ENCODE measurements at places on chromosomes 6 and 20.

GRCh38 chr6:108570517-108570916, 9.8 kb downstream of the FOXO3 start:
- no peak for DNase-seq

GRCh38 chr6:90294989-90295853, 1.4 kb downstream of the BACH2 start:
- peak; percentile 45 for DNase-seq

GRCh38 chr6:28212510-28213212, 12.4 kb upstream of the ZSCAN9 start:
- DNase-seq: no peak

DNA sequence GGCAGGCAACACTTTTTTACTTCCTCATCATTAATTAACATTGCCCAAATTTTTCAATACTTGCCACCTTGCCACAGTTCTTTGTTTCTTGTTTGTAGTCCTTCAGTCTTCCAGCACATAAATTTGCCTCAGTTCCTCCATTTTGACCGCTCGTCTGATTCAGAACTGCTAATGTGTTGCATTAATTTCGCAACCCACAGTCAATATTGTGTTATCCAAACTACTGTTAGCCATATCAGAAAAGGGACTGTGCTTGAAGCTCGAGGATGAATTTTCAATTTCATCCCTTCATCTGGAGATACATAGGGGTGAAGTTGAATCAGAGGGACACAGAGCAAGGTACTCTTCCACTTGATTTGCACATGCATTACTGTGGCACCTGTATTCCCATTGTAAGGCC, 421.5 kb downstream of the CDKAL1 start:
- DNase-seq: no peak

DNA sequence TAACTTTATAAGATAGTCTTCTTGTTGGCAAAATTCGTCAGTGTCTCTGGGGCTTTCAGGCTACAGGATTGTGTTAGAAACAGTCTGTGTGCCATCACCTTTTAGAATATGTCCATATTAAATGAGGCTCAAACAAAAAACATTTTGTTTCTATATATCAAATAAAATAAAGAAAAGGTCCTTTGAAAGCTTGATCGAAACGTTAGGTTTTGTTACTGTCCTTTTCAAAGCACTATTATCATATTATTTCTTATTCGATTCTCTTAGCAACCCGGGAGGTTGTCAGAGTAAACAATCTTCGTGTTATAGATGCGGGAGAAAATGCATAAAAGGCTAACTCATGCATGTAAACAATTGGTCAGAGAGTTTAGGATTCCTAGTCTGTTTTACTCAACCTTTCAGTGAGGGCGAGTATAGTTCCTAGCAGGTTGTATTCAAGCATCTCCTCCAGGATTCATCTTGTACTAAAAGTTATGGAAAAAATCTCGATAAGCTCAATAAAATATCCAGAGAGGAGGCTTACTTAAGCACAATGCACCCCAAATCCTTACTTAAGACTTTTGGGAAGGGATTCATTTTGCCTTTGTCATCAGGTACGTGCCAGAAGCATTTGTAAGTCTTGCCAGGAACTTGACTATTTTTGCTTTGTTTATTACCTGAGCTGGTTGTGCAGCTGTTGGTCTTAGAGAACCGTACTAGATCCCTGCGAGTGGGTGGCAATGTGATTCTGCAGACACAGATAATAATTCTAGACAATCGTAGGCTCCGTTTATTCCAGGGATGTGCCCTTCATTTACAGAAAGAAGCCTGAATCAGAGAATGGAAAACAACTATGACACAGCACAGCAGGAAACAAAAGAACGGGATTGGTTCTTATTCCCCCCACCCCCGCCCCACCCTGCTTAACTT, 159.6 kb upstream of the ZNF217 start:
- DNase-seq: no peak

GRCh38 chr6:107847844-107848802, 24.0 kb upstream of the SCML4 start:
- peak; percentile 56 for DNase-seq

- no peak for DNase-seq
Observed at GRCh38 chr6:109290143-109290931, 91.9 kb downstream of the CD164 start.

GRCh38 chr20:44886828-44887227, 1.3 kb downstream of the YWHAB start:
- no peak for DNase-seq

GRCh38 chr6:134525190-134525868, 207.4 kb upstream of the SGK1 start:
- DNase-seq: no peak

- no peak for DNase-seq
Observed at GRCh38 chr20:60304026-60304590, 345.9 kb downstream of the CDH26 start.

- DNase-seq: no peak
Observed at GRCh38 chr20:17499041-17499440, 32.1 kb downstream of the BFSP1 start.

GRCh38 chr6:16540804-16541752, 220.2 kb downstream of the ATXN1 start:
- DNase-seq: no peak

DNA sequence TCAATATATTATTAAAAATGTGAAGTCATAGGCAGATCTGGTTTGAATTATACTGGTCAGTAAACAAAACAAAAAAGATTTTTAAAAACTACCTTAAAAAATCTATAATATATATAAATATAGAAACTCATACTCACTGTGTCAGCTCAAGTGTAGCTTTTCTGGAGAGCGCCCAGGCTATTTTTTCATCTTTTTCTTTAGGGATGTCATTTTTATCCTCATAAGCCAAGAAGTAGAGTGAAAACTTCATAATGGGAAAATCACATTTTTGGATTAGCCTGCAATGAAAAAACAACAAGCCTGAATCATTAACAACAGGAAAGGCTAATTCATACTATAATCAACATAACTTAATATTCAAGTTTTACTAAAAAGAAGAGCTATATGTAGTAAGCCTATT, 18.7 kb downstream of the GLO1 start:
- no peak for DNase-seq

- no peak for DNase-seq
Observed at GRCh38 chr6:127131275-127131674, 12.8 kb downstream of the RSPO3 start.

DNA sequence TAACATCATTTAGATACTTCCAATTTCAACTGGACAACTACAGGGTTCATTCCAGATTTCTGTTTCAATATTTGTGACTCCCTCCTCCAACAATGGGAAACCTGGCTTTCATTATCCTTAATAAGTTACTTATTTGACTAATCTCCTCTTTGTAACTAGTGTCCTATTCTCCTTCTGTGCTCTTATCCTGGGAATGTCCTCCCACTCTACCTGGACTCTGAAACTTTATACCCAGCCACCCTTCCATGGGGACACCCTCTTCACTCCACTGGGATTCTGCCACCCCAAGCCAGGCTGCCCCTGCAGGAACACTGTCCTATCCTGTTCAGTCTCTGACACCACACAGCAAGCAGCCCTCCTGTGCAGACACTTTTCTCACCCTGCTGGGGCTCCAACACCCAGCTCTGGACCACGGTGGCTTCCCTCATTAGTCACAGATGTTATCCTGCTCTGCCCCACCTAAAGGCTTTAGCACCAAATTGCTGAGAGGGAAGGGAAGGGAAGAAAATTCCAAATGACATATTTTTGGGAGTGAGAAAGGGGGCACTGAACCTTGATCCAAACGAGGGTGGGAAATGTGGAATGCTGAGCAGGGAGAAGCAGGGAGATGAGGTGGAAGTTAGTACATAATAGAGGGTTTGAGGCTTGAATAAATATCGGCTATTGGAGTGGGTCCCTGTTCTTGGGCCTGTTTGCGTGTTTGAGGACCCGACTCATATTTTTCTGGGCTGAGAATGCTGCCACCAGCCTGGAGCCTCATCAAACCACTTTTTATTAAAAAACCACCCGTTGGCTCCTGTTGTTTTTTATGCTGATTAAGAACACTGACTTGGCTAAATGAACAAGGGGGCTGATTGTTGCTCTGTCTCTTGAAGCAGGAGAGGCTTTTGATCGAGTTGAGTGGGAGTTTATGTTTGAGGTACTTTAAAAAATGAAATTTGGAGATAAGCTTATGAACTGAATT, 54.0 kb upstream of the AKIRIN2 start:
- no peak for DNase-seq

DNA sequence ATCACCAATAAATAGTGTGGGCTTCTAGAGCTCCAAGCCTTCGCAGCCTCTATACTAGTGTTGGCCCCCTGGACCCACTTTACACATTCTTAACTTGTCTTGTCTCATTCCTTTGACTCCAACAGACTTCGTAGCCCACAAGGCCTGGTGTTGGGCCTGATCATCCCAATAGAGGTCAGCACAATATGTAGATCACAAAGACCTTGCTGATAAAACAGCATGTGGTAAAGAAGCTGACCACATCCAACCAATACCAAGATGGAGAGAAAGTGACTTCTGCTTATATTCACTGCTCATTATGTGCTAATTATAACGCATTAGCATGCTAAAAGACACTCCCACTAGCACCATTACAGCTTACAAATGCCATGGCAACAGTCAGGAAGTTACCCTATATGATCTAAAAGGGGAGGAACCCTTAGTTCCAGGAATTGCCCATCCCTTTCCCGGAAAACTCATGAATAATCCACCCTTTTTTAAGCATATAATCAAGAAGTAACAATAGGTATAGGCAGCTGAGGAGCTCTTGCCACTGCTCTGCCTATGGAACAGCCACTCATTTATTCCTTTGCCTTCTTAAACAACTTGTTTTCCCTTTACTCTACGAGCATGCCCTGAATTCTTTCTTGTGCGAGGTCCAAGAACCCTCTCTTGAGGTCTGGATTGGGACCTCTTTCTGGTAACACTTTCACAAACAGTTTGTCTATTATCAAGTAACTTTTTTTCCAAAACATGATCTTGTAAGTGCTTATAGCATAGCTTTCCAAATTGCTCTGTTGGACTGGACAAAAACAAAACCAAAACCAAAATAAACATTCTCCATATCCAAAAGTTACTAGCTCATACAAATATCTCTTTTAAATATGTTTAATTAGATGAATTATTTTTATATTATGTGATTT, 54.6 kb upstream of the ECHDC1 start:
- DNase-seq: no peak

- DNase-seq: no peak
Observed at GRCh38 chr20:63090052-63090451, 83.3 kb upstream of the BHLHE23 start.

- DNase-seq: no peak
Observed at GRCh38 chr6:31483392-31483791, 14.6 kb upstream of the MICB start.

DNA sequence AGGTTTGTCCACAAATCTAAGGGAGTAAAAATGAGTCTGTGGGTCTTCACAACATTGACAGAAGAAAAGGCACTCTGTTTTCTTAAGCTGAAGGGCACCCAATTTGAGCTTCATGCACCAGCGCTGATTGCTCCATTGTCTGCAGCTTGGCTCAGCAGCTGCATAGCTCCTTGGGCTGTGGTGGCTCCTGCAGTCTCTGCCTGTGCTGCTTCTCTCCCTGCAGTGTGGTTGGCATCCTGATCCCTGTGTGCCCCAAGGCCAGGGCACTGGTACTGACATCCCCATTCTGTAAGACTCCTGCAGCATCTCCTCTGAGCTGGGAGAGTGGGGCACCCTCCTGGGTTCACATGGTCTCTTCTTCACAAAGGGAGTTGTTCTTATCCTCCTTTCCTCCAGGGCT, 83.2 kb upstream of the B3GAT2 start:
- DNase-seq: no peak

DNA sequence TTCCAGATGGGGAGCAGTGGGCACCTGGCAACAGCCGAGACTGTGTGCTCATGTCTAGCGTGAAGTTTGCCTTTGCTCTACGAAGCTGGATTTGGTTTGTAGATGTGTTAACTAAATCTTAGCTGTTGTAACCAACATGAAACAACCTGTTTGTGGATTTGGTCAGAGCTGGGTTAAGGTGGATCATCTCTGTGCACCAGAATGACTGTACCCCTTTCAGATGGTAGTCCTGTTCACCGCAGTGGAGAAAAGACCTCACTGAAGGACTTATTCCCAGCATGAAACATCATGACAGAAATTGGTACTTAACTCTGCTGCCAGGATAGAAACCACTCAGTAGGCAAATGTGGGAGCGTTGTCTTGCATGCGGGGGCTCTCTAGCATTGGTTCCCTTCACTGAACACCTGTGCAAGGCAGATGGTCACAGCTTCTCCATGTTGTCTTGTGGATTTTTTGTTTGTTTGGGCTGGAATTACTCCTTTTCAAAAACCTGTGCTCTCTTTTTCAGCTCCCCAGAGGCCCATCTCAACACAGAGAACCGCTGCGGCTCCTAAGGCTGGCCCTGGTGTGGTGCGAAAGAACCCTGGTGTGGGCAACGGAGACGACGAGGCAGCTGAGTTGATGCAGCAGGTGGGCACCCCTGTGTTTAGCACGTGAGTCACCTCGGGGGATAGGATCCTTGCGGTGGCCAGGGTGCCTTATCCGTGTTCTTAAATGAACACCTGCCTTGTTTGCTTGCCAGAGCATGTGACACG, 19.3 kb upstream of the EFCAB8 start:
- no peak for DNase-seq

DNA sequence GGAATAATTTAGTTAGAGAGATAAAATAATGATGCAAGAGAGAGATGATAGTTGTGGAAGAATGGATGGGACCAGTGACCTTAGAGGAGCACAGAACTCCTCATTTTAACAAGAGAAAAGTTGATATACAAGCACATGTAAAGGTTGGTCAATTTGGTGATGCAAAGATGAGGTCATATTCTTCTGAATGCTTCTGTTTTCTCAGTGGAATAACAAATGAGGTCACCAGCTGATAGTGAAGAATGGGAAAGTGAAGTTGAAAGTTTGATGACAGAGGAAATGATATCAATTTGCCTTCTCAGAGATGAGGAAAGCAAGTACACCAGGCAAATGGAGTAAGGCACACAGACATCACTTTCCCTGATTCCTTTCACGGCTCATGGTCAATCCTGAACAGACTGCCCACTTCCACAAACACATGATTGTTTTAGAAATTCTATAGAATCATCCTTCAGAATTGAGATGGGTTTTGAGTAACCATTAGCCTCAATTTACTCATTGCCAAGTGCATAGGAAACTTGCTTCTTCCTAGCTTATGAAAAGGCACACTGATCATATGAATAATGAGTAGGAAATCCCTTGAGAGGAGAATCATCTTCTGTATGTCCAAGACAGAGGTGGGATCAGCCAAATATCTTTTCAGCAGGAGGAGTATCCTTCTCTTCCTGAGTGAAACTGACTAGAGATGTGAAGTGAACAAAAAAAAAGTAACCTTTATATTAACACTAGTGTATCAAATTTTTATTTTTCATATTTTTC, 82.4 kb upstream of the TCF21 start:
- DNase-seq: no peak

- no peak for DNase-seq
Observed at GRCh38 chr20:38649275-38649891, 47.8 kb downstream of the ARHGAP40 start.

GRCh38 chr6:14442242-14442641, 324.7 kb downstream of the CD83 start:
- no peak for DNase-seq

DNA sequence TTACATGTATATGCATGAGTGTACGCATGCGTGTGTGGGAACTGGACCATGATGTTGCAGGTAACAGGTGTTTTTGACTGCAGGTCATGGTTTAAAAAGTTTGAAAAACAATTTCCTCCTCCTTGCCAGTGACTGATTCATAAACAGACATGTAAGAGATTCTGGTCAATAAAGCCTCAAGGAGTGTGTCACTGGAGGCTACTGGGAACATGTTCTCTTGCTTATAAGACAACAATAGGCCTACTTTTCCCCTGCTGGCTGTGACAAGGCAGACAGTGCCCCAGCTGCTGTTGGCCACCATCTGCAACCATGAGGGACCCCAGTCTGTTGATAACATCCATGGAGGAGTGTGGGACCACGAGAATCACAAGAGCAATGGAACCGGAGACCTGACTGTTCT, 12.7 kb downstream of the LEMD2 start:
- no peak for DNase-seq

All from putamen (tissue), 1 donor.